AG09319 (cell line): ENCODE measurements at places on chromosomes 5 and 9.
A peak's percentile ranks its signal among the peaks of the same experiment; 100 is the strongest.

DNA sequence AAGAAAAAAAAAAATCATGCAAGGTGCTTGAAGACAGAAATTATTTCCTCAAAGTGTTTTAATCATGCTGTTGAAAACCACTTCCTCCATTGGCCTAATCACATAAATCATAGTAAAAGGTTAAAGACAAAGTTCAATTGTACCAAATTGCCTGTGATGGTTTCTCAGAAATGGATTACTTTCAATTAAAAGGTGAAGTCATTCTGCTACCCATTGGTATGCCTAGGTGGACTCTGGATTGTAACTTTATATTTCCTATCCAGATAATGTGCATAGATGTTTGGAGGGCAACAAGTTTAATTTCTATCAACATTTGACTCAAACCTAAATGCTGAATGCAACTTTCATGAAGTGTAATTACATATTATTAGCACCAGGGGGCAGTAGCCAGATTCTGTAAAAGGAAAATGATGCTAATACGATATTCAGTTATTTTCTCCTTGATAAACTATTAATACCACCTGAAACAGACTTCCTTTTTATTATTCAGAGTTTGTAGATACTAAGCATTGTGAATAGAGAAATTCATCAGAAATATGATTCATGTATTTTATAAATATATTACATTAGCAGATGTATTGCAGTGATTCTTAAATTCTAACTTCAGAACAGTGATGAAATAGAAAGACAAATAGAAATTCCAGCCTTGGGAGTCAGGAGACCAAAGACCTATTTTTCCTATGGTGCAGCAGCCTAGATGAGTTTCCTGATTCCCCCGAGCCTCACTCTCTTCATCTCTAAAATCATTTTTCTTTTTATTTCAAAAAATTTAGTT lies 148.2 kb downstream of the CAAP1 start:
- DNase-seq = peak; percentile 2

DNA sequence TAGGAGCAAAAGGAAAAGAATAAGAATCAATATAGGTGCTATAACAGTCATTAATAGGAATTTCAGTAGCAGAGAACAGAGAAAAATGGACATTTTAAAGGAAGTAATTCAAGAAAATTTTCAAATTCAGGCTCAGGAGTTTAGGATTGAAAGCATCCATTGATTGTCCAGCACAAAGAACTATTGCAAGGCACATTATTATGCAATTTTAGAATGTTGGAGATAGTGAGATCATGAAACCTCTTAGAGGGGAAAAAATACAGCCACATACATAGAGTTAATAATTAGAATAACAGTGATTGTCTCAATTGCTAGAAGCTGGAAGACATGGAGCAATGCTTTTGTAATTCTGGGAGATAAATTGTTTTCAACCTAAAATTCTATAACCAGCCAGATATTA lies 31.5 kb downstream of the CNTLN start:
- DNase-seq = no peak

GRCh38 chr5:112738191-112738560 lies 491 bp downstream of the APC start:
- no peak for DNase-seq

DNA sequence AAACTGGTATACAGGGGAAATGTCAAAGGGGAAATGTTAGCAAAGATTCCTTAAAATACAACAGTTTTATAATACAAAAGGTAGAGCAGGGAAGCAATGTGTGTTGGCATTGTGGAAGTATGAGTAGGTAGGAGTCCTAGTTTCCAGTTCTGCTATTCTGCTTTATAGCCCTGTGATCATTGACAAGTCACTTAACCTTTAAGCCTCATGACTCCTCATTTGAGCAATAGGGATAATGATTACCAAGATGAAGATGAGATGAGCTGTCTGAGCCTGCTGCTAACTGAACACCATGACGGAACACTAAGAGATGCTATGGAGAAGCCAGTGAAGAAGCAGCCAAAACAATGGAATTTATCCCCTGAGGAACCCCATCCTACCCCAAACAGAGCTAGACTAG lies 251.7 kb downstream of the PAPPA start:
- no peak for DNase-seq

GRCh38 chr5:98587166-98587565 lies 186.3 kb upstream of the RGMB start:
- DNase-seq = no peak

- DNase-seq = no peak
Measured at GRCh38 chr5:81171769-81172168, 61.4 kb upstream of the CKMT2 start.

DNA sequence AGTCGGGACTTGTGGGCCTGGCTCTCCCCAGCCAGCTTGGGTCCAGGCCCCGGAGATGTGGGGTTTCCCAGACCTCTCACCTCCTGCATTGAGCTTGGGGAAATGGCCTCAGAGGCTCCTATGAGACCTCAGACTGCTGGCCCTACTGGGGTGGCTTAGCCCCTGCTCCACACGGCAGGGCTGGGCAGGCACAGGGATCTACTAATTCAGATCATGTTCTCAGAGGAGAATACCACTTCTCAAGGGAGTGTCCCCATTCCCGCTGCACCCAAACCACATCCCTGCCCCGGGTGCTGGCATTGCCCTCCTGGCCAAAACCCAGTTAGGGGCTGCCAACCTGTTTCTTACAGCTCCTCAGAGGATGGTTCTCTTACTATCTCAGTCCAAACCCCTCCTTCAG lies 82.1 kb upstream of the LMX1B start:
- no peak for DNase-seq

- DNase-seq = no peak
Measured at GRCh38 chr5:116842514-116842961, 267.9 kb upstream of the SEMA6A start.

DNA sequence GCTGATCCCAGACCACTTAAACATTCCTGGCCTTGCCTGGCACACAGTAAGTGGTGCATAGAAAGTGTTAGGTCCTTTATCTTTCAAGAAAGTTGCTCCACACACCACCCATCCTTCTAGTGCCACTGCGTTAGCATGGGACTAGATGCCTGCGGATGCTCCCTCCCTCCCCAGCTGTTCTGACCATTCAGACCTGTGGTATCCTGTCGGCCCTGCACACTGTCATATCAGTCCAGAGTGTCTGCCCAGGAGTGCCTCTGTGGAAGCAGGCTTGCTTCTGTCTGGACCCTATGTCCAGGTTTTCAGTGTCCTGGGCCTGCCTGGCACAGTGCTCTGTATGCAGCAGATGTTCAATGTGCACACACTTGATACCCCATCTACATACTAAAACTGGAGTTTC lies 38.3 kb upstream of the SMU1 start:
- no peak for DNase-seq

- DNase-seq = no peak
Measured at GRCh38 chr5:168776070-168776469, 196.9 kb upstream of the PANK3 start.

DNA sequence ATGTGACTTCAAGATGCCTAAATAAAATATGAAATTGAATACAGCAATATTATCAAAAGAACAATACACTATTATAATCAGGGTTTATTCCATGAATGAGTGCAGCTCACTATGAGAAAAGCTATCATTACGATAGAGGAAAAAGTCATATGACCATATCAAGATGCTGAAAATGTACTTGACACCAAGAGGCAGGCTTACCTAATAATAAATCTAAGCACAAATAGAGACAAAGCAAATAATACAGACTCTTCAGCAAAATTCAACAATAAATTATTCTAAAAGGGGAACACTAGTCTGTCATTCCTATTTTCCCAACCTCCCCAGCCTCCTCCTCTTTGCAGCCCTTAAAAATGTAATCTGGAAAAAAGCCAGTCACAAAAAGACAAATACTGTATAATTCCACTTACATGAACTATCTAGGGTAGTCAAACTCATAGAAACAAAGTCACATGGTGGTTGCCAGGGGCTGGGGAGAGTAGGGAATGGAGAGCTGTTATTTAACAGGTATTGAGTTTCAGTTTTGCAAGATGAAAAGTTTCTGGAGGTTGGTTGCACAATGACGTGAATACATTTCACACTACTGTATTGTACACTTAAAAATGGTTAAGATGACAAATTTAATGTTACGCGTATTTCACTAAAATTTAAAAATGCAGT lies 148.4 kb downstream of the NFIB start:
- DNase-seq = no peak

DNA sequence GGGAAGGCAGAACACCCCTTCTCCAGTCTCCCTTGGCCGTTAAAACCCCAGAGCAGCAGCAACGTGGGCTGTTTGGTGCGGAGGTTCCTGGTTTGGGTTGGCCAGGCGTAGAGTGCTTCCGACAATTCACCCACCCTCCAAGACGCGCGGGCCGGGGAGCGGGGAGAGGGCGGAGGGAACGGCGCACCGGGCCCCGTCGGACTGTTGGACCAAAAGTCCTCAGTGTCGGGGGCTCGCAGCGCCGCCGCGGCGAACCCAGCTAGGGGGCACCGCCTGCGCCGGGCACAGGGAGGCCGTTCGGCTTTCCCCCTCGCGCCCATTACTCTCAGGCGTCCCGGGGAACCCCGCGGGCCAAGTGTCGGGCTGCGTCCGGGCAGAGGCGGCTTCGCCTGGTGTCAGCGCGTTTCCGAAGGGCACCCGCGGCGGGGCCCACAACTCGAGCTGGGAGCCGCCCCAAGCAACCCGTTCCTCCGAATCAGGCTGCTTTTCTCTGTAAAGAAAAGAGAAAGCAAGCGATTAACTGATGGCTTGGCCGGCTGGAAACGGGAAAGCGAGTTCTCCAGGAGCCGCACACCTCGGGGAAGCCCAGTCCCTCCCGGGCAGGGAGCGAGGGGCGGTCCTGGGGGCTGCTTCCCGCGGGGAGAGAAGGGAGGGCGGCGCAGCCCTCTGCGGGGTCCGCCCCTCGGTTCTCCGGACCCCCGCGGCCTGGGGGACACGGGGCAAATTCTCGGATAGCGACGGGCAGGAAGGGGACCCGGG lies 145.5 kb downstream of the ERCC6L2 start:
- no peak for DNase-seq

DNA sequence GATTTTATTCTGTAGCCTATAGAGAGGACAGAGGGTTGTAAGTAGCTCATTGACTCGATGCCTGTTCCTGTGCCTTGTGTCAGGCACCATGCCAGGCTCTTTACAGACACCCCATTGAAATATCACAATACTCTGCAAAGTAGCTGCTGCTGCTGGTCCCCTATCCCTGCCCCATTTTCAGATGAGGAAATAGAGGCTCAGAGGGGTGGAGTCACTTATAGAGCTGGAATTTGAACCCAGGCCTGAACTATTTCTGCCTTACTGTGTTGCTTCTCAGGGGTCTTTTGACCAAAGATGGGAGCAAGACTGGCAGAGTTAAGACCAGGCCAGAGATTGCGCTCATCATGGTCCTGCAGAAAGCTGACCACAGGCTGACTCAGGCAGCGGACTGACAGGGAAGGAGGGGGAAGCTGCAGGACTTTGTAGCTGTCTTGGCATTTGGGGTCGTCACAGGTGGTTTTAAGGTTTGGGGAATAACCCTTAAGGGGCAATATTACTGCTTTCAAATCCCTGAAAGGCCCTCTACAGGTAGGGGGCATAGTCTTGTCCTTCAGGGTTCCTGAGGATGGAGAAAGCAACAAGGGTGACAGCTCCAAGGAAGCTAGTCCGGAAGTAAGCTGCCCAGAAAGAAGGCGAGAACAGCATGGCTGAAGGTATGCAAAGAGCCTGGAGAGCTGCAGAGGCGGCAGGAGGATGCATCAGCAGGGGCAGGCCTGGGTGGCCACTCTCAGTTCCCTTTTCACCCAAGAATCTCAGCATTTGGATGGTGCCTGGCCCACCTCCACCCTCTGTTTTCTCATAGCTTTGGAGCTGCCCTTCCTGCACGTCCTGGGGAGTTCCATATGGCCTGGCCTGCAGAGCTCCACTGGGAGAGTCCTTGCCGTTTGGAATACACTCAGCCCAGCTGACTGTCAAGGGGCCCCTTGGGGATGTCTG lies 18.3 kb upstream of the NDST1 start:
- DNase-seq = no peak

DNA sequence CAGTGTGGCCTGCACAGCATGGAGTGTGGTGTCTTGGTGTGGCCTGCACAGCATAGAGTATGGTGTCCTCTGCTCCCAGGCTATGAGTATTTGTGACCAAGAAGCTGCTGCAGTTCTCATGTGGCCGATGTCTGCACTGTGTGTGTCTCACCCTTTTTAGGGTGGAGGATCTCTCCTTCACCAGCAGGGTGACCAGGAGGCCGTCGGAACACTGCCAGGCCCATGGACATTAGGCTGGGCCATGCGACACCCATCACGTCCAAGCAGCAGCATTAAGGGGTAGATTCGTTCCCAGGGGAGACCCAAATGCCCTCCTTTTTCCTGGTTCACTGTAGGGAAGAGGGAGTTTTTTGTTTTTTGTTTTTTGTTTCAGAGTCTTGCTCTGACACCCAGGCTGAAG lies 115.3 kb upstream of the SPIN1 start:
- DNase-seq = no peak

GRCh38 chr9:33379666-33380389 lies 22.5 kb downstream of the AQP7 start:
- DNase-seq = no peak

- no peak for DNase-seq
Measured at GRCh38 chr5:53068291-53068836, 41.2 kb downstream of the MOCS2 start.

DNA sequence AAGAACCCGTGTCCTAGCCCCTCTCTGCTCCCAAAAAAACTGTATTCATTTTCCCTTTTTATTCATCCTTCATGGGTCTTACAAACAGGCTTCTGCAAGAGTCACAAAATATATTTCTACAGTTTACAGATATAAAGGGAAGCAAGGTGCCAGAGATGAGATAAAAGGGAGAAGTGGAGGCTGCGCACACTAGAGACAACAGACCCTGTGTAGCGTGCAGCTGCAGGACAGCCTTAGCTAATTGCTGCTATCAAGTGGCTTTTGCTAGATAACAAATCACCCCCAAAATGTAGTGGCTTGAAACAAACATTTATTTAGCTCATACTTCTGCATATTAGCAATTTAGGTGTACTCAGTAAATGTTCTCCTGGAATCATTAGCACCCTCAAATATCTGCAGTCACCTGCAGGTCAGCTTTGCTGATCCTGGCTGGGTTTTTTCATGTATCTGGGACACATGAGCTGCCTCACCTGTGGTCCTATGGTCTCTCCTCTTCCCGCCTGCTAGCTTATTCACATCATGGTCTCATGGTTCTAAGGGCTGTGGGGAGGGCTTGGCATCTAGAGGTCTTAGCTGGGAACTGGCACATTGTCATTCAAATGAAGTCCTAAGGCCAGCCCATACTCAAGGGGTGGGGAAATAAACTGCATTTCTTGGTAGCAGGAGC lies 29.4 kb downstream of the ARHGEF37 start:
- no peak for DNase-seq

- no peak for DNase-seq
Measured at GRCh38 chr9:101718192-101718591, 20.3 kb downstream of the GRIN3A start.

- DNase-seq = no peak
Measured at GRCh38 chr5:105146867-105147266, 1584.3 kb upstream of the NUDT12 start.

GRCh38 chr5:181223729-181224389 lies 778 bp downstream of the TRIM41 start:
- DNase-seq = no peak

- no peak for DNase-seq
Measured at GRCh38 chr9:107491081-107492053, 1.8 kb upstream of the KLF4 start.

- no peak for DNase-seq
Measured at GRCh38 chr5:100877274-100877673, 25.8 kb downstream of the ST8SIA4 start.

GRCh38 chr5:74311961-74312360 lies 328.6 kb downstream of the ENC1 start:
- DNase-seq = no peak

- no peak for DNase-seq
Measured at GRCh38 chr9:97809666-97810344, 43.2 kb upstream of the FOXE1 start.
